ENCODE measurements at places on chromosomes 4 and X.

DNA sequence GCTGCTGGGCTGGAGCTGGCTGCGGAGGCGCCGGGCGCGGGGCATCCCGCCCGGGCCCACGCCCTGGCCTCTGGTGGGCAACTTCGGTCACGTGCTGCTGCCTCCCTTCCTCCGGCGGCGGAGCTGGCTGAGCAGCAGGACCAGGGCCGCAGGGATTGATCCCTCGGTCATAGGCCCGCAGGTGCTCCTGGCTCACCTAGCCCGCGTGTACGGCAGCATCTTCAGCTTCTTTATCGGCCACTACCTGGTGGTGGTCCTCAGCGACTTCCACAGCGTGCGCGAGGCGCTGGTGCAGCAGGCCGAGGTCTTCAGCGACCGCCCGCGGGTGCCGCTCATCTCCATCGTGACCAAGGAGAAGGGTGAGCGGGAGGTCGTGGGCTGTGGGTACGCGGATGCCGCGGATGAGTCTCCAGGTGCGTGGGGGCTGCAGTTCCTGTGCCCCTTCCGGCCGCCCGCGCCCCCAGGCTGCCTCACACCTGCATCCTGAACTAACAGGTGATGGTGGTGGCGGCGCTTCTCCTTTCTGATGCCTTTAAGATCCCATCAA is 499 bp downstream of the CYP2U1 start:
- DNase-seq: peak; percentile 72

DNA sequence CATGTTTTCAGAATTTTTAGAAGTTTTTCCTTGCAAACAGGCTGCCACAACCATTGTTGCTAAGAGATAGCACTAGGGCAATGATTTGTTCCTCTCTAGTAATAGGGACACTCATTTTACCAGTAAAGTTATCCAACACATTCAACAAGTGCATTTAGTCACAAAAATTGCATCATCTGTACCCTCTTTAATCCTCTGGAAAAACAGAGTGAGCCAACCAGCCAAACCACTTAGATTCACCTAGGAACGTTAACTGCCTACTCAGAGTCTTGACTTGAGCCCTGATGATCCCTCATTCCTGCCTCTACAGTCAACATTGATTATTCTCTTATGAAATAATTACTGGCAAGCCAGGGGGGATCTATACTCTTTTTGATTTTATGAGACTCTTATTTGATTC is 17.0 kb upstream of the ADGRA3 start:
- DNase-seq: no peak

- DNase-seq: no peak
Measured at GRCh38 chr4:26206339-26206738, 114.5 kb upstream of the RBPJ start.

DNA sequence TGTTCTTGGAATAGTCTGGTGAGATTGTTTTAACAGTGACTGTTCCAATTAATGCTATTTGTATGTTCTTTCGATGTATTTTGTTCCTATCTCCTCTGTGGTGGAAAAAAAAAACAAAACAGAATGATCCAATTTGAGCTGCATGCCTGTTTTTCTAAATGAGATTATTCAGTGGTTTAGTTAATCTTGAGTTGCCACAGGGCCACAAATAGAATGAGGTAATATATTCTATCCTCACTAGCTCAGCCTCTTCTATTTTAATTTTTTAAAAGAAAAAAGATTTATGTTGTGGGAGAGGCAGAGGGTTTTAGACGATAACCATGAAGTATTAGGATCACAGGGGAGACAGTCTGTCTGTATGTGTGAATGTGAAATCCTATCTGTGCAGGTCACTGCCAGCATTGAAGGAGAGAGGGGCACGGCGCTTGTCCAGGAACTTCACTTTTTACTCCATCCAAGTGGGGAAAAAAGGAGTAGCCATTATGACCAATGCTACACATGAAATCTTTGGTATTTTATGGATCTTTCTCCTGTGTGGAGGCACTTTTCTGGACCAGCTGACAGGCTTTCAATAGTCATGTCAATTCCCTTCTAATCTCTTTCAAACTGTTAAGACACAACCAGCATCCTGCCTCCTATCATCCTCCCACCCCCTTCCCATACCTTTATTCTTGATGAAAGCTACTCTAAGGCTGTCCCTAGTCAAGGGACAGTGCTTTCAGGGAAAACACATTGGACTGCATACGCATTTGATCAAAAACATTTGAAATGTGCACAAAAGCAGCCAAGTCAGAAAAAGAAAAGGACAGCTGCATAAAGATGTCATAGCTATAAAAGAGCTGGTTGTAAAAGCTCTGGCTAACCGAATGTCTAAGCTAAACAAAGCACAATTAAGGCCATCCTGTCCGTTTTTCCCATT is 1063.8 kb upstream of the INTU start:
- DNase-seq: no peak

GRCh38 chr4:141065872-141066271 is 67.4 kb downstream of the RNF150 start:
- no peak for DNase-seq

GRCh38 chrX:13752646-13753045 is 18.1 kb downstream of the OFD1 start:
- no peak for DNase-seq

DNA sequence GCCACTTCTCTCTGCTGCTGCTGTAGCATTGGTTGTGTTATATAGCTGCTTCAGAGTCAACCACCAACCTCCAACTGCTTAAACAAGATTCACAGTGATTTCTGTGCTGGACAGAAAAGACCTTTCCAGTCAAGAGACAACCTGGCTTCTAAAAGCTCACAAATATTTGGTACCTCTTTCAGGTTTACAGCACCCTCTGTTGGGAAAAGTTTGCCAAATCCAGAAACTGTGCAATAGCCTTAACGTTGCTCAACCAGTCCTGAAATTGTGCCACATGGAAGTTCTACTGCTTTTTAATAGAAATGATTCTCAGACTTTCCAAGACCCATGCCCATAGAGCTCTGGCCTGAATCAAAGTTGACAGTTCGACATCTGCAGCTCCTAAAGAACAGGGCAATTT is 842.1 kb upstream of the HTR2C start:
- DNase-seq: no peak

DNA sequence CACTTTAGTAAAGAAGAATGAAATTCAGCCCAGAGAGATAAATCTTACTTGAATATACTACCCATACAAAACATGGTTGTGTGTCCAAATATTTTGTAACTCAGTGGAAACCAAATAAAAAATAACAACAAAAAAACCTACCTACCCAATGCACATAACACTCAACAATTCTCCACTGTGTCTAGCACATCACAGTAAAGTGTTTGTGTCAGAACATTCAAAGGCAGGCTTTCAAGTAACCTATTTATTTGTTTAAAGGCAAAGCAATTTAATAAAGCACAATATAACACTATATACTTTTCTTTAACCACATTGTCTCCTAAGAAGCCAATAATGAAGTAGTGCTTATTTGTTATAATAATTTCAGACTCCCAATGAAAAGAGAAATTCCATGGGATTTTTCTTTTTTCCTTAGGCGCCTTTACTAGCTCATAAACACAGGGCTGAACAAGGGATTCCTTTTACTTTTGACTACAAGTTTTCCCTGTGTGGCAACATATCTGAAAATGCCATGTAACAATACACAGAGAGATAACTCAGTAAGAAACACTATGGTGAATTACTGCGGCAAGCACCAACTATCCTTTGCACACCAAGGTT is 13.7 kb downstream of the RASGEF1B start:
- DNase-seq: no peak

DNA sequence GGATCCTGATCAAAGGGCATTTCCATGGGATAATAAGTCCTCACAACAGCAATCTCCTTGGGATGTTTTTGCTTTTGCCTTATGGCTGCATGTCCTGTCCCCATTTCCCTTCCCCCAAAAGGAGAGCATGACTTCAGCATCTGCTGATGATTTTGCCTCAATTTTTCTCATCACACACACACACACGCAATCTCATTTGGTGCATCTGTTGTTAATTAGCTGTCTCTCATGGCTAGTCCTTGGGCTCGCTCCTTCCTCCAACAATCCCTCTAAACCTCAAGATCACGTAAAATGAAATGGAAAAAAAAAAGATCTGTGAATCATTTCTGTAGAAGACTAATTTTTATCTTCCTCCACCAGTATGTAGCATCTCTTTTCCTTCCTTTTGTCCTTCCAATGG is 153.6 kb downstream of the RBMX2 start:
- DNase-seq: no peak

DNA sequence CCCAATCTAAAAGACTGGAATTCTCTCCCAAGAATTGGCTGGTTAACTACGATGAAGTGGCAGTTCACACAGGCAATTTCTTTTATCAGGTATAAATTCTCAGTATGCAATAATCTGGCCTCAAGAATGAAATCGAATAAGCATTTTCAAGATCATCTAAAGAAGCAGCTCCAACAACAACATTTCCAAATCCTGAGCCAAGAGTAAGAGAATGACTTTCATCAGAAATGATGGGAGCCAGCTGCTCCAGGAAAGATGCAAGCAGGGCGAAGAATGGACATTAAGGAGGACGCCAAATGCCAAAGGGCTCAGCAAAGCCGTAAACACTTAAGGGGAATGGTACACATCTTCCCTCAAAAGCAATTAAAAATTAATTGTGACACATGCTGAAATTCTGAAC is 12.0 kb downstream of the ADAMTS3 start:
- DNase-seq: no peak

DNA sequence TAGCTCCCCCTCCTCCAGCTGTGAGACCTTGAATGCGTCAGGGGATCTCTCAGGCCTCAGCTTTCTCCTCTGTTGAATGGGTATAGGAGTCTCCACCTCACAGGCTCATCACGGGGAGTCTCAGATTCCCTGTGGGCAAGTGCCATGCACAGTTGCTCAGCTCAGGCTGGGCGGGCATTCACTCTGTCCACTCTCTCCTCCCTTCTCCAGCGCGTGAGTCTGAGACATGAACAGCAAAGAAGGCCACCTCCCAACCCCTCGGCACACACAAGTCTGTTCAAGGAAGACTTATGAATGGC is 60.0 kb downstream of the HTRA3 start:
- no peak for DNase-seq

- DNase-seq: no peak
Measured at GRCh38 chr4:56148428-56148827, 199.7 kb downstream of the CEP135 start.

DNA sequence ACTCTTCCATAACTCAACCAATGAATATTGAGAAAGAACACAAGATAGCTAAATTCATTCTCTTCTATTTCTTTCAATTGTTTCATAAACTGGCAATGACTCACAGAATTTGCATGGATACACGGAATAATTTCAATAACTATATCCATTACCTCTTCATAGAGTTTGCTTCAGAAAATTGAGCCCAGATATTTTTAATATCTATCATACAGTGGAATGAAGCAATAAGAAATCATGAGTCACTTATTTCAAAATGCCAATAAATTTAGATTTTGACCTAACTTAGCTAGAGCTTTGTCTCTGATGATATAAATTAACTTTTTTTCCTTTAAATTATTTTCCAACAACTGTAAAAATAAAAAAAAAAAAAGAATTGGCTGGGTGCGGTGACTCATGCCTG is 22.2 kb upstream of the MANBA start:
- DNase-seq: no peak

DNA sequence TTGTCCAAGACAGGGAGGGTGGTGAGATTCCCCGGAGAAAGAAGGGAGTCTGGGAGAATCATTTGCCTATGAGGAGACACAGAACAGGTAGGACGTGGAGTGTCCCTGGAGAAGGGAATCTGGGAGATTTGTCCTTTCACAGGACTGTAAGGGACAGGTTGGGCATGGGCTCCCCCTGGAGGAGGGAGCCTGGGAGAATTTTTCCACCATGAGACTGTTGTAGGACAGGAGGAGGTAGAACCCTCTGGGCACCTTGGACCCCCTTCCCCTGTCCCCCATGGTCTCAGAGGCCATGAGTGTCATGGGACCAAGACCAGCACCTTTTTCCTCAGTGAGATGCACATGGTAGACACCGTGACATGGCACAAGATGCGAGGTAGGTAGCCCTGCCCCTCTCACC is 2.8 kb downstream of the PORCN start:
- no peak for DNase-seq

DNA sequence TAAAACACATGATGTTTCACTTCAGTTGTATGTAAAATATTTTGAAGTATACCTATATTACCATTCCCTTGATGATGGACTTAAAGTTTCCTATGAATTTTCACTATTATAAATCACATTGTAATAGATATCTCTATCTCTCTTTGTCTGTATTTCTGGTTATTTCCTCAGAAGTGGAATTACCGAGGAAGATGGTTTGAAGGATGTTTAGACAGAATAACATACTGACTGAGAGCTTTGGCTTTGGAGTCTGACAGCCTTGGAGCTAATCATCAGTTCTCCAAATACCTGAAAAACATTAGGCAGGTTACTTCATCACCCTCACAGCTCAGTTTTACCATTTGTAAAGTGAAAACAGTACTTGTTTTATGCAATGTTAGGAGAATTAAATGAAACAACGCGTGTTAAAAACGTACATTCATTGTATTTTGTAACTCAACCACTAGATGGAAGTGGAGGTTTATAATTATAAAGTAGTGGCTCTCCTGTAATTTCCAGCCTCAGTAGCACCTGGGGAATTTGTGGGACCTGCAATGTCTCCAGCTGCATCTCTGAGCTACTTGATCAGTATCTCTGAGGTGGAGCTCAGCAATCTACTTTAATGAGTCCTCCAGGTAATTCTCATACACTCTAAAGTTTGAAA is 14.3 kb downstream of the JCHAIN start:
- DNase-seq: no peak

- no peak for DNase-seq
Measured at GRCh38 chr4:67087897-67088296, 457.4 kb downstream of the CENPC start.

- no peak for DNase-seq
Measured at GRCh38 chr4:52099860-52100461, 48.9 kb downstream of the SPATA18 start.

DNA sequence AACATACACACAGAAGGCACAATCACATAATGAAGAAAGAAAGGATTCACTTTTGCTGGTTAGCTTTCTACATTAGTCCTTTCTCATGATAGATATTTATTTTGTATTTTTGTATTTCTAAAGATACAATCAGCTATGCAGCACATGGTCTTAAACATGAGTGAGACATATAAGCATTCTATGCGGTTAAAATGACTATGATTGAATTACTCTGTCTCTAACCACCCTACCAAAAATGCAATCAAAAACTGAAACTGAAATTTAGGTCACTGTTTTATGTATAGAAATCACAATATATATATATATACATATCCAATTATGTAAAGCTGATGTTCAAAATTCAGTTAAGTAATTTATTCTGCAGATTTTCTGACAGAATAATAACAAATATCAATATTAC is 21.9 kb downstream of the CXXC4 start:
- DNase-seq: no peak

DNA sequence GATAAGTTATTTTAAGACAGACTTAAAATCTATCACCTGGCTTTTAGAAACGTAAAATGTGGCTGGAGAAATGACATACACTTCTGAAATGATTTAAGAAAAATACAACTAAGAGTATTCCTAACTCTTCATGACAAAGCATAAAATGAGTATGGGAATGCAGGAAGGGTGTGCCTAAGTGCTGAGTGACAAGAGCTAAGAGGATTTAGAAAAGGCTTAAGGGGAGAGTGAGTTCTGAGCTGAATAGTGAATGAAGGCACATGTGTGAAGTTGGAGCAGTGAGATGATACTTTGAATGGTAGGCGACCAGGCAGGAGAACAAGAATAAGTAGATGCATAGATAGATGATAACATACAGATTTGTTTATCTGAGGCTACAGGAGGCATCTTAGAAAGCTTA is 458.3 kb upstream of the TENM3 start:
- DNase-seq: no peak

- DNase-seq: no peak
Measured at GRCh38 chr4:183205709-183206108, 106.7 kb downstream of the WWC2 start.
